Upper lobe of left lung (tissue), 6 donors: ENCODE measurements at places on chromosomes 2 and 18.

DNA sequence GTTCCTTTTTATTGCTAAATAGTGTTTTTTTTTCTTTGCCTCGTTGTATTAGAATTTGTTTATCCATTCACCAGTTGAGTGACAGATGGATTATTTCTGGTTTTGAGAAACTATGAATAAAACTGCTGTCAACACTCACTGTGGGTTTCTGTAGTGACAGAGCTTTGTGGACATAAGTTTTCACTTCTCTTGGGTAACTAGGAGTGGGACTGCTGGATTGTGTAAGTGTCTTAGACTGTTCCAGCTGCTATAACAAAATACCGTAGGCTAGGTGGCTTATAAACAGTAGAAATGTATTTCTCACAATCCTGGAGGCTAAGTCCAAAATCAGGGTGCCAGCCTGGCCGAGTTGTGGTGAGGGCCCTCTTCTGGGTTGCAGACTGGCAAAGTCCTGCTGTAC, 71.9 kb downstream of the TNFRSF11A start:
- DNase-seq: no peak

DNA sequence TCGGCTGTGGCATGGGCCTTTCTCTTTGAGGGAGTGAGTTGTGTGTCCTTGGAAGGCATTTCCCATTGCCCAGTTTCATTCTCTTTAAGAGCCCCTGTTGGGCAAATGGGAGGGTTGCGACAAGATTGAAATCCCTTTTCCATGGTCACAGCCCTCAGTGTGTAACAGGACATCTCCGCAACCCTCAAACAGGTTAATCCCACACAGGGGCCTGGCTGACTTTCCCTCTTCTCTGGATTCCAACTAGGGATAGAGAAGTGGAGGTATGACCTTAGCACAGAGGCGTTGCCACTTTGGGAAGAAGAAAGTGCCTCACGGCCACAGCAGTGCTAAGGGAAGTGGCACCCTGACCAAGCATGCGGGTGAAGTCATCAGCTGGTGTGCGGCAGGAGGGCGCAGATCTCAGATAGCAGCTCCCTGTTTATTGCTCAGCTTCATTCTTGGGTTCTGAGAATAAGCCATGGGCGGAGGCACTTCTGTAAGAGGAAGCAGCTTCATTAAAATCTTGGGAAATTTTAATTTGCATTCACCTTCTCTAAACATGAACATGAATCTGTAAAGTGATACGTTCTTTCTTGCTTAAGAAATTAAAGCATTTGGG, 256.5 kb downstream of the GBX2 start:
- no peak for DNase-seq

- DNase-seq: no peak
Measured at GRCh38 chr2:148338541-148338940, 306.0 kb upstream of the EPC2 start.

- DNase-seq: no peak
Measured at GRCh38 chr2:239630618-239631286, 229.9 kb upstream of the HDAC4 start.

GRCh38 chr2:238403632-238404405, 22.9 kb upstream of the ASB1 start:
- no peak for DNase-seq

GRCh38 chr2:167406558-167406957, 518.3 kb downstream of the XIRP2 start:
- DNase-seq: no peak

DNA sequence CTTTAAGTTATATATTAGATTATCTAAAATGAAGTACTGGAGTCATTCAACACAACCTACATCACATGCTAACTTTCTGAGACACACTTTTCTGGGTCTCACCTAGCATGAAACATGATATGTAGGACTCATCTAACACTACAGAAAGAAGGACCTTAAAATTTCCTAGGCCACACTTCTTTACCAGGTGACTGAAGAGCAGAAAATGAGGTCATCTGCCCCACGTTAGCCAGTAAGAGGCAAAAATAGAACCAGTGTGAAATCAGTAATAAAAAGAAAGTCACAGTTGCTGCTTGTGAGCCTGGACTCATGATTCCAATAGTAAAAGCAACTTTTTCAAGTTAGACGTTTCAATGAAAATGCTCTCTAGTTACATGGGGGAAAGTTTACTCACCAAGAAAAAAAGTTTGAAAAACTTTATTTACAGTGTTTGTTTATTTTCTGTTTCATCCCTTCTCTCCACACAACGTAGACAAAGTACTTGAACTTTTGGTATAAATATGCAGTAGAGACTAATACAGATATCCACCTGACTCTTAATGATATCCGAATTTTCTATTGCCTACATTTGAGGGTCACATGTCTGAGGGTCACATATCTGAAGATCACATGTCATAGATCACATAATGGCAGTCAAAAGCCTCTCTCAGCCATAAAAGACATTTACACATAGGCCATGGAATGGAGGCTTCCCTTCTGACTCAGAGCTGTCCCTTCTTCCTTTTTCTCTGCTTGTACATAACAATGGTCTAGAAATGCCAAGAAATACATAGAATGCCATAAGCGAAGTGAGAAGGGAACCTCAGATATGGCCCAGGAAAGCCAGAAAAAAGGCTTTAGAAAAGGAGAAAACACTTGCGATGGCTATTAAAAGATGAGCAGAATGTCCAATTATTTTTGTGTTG, 362.9 kb downstream of the ZEB2 start:
- no peak for DNase-seq

DNA sequence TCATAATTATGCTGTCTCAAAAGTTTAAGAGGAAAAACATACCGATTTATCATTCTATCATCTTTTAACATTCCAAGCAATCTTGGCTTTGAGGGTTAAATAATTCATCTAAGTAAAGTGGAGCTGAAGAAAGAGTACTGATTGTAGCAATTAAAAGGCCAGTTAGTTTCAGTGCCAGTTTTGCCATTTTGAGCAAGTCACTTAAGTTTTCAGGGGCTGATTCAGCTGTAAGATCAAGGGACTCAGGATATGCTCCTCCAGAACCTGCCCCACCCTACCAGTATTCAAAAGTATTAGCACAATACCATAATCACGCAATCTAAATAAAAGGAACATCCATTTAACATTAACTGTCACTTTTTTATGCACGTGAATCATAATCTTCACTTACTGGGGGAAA, 1.9 kb downstream of the SS18 start:
- no peak for DNase-seq

DNA sequence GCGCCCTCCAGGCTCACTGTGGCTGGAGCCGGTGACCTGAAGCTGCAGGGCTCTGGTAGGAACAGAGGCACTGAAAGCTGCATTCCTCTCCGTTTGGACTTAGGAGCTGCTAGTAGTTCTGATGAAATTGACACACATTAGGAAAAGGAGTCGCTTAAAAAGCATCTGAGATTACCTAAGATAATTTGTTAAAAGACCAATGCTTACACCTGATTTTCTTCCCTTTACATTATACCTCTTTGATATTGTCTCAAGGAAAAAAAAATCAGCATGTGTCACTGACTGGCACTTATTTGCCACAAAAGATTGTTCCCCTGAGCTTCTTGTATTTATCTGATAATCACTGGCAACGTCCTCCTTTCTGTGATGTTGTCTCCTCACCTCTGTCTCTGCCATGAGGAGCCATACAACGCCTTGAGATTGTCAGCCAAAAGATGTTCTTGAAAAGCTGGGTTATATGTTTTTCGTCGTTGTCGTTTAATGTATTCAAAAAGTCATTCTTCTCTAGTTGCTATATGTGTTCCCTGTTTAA, 618 bp upstream of the CHN1 start:
- no peak for DNase-seq

GRCh38 chr2:217092710-217093379, 233.0 kb upstream of the TNP1 start:
- no peak for DNase-seq

GRCh38 chr2:131038258-131039100, 54.8 kb downstream of the FAM168B start:
- no peak for DNase-seq

GRCh38 chr2:40450066-40450795, 1.7 kb downstream of the SLC8A1 start:
- DNase-seq: no peak

GRCh38 chr2:225889452-225889851, 489.9 kb downstream of the NYAP2 start:
- no peak for DNase-seq

DNA sequence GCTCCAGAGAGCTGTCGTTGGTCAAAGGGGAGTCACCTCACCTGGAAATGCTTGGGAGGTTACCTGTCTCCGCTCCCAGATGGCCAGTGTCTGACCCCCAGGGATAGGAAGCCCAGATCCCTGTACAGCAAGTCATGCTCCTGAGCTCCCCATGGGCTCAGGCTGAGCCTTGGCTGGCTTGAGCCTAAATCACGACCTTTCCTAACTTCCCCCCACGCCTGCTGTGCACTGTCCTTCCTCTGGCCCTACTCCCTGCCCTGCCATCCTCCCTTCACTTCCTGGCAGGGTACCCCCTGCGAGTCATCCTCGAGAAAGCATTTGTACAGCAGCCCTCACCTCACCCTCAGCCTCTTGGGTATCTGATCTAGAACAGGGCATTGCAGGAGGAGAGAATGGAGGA, 9.2 kb upstream of the HDAC4 start:
- no peak for DNase-seq

- DNase-seq: no peak
Measured at GRCh38 chr2:31475692-31476091, 61.1 kb upstream of the XDH start.

DNA sequence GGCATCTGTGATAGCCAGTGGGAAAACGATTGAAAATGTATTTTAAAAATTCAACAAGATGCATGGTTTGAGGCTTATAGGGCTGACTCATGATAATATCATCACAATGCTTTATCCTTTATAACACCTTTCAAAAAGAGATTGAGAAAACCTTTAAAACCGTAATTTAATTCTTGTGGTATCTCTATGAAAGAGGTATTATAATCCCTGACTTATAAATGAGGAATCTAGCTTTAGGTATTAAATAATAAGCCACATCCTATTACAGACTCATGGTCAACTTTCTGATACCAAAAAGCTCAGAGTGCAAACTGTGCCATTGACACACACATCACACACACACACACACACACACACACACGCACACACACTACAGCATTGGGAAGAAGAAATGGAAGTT, 134.6 kb upstream of the RAB12 start:
- DNase-seq: no peak

DNA sequence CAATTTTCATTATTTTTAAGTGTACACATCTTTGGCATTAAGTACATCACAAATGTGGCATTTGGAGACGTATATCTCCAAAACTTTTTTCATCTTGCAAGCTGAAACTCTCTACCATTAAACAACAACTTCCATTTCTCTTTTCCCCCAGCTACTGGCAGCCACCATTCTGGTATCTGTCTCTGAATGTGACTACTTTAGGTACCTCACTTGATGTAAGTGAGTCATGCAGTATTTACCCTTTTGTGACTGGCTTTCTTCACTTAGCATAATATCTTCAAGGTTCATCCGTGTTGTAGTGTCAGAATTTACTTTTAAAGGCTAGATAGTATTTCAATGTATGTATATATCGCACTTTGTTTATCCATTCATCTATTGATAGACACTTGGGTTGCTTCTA, 17.0 kb downstream of the BABAM2 start:
- DNase-seq: no peak

DNA sequence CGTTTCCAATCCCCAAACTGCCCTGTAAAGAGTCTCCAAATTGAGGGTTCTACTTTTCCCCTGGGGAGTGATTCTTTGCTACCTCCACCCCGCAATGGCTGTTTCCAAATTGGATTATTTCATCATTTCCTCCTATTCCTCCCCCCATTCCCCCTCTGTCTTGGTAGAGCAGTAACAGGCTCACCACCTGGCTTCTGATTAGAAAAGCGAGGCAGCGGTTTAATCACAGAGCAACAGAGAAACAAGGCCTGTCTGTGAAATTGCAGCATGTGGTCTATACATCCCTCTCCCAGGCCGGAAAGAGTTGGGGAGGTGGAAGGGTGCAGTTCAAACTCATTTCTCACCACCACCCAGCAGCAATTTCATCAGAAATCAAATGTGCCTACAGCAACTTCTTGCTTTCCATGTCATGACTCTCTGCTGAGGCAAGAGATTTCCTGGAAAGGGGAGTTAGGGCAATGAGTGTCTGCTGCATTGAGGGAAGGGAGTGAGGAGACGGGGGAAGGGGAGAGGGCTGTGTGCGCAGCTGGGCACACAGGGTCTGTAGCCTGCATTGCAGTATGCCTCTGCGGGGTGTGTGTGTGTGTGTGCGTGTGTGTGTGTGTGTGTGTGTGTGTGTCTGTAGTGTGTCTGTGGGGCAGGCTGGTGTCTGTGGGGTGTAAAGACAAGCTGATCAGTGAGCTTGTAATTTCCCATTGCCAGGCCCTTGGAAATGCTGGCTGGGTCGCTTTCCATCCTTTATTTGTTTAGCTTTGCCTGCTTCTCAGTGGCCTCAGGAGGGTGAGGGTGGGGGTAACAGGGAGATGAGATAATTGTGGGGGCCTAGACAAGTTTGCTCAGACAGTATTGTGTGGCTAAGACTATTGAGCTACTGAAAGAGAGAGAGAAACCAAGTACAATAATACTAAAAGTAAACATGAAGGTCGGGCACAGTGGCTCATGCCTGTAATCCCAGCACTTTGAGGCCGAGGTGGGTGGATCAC, 13.5 kb upstream of the IGFBP2 start:
- DNase-seq: no peak

- no peak for DNase-seq
Measured at GRCh38 chr2:8456151-8457091, 225.4 kb upstream of the ID2 start.

DNA sequence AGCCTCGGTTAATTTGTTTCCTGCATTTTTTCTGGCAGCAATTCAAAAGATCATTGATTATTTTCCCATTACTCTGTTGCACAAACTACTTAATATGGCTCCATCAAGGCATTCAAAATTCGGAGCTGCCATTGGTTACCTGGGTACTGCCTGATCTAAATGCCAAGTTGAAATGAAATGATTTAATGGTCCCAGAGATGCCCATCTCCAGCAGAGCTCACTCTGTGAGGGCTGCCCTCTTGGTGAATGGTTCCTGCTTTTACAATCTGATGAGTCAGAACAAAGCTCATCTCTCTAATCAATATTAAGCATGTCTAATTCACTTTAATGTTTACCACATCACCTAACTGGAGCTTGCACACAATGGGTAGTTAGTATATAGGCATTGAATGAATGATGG, 126.1 kb downstream of the CTNNA2 start:
- no peak for DNase-seq

- no peak for DNase-seq
Measured at GRCh38 chr2:236343400-236344161, 79.4 kb upstream of the ASB18 start.

GRCh38 chr2:14633461-14634181, 1.1 kb downstream of the LRATD1 start:
- DNase-seq: no peak

DNA sequence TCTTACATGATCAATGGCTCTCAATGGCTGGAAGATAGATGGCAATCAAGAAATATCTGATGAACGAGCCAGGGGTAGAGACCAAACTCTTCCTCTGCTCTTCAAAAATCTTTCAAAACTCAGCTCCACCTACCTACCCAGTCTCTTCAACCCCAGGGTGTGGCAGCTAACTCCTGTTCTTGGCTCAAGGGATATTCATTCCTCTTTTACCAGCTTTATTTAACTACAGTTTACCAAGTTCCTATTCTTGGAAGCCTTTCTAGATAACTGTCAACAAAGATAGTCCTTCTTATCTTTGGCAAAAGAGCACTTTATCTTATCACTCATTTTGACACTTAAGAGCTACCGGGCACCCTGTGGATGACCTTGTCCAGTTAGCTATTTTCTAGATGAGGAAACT, 36.3 kb downstream of the EPHA4 start:
- no peak for DNase-seq

GRCh38 chr2:60475123-60475830, 78.2 kb downstream of the BCL11A start:
- DNase-seq: no peak
